Karpas-422 (cell line): ENCODE measurements at places on chromosomes 12 and 14.

GRCh38 chr14:76953311-76953945 is 75.1 kb downstream of the IRF2BPL start:
- DNase-seq, result no peak

- no peak for DNase-seq
These were observed 149.4 kb downstream of the ADGRD1 start for GRCh38 chr12:131102991-131103668.

DNA sequence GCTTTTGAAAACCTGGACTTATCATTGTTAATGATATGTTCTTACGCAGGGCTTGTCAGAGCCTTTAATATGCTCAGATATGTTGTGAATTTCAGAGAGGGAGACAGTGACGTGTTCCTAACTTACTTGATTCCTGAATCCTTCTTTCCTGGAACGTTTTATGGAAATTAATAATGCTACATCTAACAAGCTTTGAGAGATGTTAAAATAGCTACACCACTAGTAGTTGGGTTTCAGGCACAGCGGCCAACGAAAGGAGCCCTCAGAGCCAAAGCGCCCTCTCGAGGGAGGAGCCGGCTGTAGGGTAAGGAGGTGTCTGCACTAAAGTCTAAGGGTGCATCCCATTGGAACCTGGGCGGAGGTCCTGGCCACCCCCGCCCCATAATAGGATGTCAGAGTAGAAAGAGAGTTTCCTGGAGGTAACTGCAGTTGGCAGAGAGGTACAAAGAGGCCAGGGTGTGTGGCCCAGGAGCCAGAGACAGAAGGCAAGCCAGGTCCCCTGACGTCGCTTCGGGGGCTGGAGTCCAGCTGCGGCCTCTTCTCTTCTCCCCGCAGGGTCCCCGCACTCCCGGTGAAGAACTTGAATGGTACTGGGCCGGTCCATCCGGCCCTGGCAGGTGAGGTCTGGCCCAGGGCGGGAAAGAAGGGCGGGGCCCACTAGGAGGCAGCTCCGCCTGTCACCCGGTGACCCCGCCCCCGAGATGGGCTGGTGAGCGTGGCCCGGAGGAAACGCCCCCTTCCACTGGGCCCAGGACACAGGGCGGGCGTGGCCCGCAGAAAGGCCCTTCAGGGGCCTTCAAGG is 36.3 kb downstream of the DTX1 start:
- no peak for DNase-seq

DNA sequence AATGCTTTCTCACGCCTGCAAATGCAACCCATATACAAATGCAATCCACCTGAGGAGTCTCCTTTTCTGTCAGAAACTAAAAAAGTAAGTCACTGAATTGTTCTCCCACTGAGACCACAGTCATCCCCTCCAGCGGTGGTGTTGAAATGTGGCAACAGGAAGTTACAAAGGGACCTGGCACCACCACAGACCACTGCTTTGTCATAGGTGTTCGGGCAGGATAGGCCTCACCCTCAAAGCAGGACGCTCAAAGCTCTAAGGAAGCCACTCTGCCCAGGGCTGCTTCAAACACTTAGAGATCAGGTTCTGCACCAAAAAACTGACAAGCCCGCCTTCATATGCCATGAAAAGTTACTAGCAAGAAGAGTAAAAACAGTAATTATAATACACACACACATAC is 11.3 kb downstream of the PHLDA1 start:
- no peak for DNase-seq

GRCh38 chr12:49920241-49920914 is 16.7 kb upstream of the FAIM2 start:
- no peak for DNase-seq

- DNase-seq, result no peak
These were observed 24.4 kb downstream of the FBXW8 start for GRCh38 chr12:116934908-116935705.

DNA sequence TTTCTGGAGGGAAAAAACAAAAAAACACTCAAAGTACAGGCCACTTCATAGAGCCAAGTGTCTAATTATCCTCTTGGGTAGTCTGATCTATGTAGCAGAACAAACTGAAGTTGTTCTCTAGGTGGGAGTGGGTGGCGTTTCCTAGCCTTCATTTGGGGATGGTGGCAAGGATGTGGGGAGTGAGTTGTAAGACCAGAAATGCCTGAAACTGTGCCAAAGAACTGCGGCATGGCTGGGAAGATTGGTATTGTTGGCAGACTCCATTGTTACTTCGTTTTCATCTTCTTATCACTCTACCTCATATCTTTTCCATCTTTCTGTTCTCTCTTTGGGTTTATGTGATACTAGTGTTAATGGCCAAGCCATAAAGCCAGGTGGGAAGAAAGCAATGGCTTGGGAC is 177.3 kb upstream of the DDHD1 start:
- peak; percentile 29 for DNase-seq

DNA sequence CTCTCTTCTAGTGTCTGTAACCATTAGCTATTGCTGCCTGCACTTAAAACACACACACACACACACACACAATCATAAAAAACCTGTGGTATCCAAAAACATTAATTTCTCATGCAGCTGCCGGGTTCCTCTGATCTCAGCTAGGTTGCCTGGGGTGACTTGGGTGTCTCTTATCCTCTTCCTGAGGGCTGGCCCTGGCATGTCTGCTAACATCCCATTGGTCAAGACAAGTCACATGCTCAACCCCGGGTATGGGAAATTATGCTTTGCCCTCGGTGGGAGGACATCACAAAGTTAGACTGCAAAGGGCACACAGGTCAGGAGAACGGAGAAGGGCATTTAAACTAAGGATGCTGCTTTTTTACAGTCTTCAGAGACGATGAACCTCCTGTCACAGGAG is 55.7 kb downstream of the TRPV4 start:
- peak; percentile 96 for DNase-seq

- DNase-seq, result no peak
These were observed 91.4 kb downstream of the DRAM1 start for GRCh38 chr12:101968770-101969169.

- peak; percentile 69 for DNase-seq
These were observed 170.6 kb downstream of the OTOGL start for GRCh38 chr12:80269803-80270552.

DNA sequence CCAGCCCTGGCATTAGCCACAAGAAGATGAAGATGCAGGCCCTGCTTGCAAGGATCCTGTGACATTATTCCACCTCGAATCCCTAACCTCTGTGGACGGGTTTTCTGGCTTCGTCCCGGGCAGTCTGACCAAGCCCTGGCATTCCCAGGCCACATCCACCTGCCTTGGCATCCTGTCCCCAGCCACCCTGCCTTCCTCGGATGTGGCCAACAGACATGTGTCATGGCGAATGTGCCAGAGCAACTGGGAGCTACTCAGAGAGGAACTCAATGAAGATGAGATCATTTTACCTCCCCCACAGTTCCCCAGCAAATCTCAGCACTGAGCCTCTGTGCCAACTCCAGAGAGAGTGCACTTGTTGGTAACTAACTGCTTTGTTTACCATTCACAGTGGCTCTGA is 33.5 kb upstream of the KCNA5 start:
- no peak for DNase-seq

DNA sequence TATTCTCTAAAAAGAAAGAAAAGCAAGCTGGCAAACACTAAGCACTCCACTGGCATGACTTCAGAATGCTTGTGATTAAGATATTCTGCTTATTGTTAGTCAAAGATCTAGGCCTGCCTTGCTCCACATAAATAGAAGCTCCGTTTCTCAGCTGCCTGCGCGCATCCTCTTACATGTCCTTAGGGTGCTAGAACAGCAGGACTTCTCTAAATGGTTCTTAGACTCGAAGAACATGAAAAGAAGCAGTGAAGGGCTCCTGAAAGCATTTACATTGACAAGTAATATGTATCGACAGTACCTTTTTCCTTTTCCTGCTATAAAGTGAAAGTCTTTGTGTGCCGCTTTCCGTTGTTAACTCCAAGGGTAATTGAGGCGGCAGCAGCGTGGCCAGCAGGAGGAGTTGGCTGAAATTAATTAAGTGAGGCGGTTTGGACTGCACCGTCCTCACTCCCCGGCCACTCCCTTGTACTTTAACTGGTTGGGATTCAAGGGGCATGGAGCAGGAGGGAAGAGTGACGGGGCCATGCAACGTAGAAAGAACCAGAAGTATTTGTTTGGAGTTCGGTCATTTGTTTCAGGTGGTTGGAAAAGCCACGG is 34.2 kb upstream of the OTX2 start:
- no peak for DNase-seq

DNA sequence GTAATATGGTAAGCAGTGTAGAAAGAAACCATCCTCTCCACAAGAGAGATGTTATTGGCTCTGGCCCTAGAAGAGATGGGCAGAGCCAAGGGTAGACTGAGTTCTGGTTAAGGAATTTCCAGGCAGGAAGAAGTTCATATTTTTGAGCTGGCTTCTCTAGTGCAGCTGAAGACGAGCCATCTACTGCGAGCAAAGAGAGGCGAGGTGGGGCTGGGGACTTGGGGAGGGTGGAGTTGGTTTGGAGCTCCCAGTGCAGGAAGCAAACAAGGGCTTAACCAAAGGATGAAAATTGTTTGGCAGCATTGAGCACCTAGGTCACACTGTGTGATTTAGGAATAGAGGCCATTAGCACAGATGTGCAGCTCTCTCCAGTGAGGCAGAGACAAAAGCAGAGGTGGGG is 239.6 kb downstream of the ZFP36L1 start:
- DNase-seq, result no peak

DNA sequence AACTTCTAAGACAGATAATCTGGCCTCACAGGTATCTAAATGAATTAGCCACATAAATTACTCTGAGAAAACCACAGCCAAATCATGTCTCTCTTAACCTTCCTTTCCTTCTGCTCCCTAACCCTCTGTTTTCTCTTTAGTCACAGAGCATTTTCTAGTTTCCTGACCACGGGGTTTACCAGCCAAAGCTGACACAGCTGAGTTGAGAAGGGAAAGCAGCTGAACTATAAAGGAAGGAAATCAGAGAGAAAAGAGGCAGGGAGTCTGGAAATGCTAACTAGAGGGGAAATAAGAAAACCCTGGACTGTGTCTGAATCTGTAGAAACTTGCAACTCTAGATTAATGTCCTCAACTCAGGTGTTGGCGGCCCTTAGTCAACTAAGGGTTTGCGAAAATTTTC is 24.4 kb downstream of the ANKS1B start:
- no peak for DNase-seq
